ENCODE measurements at places on chromosomes 5 and 9.

GRCh38 chr5:39255406-39255805, 36.0 kb upstream of the FYB1 start:
- no peak for DNase-seq

- peak; percentile 79 for DNase-seq
These were observed 20.8 kb upstream of the COL15A1 start for GRCh38 chr9:98922721-98923435.

DNA sequence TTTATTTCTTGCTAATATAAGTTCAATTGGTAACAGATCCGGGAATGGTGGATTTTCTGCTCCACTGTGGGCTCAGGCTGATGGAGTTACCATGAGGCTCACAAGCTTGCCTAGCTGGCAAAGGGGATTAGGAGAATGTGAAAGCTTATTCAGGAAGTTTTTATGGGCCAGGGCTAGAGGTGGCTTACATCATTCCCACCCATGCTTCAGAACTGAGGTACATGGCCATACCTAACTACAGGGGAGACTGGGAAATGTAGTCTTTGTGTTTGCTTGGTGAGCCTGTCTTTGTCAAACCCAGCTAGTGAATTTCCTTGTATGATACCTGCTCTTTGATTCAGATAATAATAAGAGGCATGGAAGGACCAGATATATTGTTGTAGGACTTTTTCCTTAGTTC, 105.9 kb upstream of the DHFR start:
- no peak for DNase-seq

- DNase-seq = no peak
These were observed 16.8 kb downstream of the OTULIN start for GRCh38 chr5:14681236-14681752.

DNA sequence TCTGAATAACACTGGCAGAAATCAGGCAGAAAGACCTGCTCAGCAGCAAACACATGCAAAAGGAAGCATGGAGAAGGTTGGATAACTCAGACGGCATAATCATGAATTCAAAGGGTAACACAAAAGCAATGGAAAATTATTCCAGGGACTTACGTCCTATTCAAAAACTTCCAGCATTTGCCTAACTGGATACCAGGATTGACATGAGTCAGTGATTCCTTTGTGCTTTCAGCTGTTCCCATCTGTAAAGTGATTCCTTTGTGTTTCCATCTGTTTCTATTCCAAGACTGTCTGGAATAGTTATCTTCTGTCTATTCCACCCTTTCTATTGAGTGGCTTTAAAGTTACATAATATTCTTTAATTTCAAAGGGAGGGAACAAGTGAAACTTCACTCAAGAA, 1361.7 kb upstream of the CDH9 start:
- no peak for DNase-seq

DNA sequence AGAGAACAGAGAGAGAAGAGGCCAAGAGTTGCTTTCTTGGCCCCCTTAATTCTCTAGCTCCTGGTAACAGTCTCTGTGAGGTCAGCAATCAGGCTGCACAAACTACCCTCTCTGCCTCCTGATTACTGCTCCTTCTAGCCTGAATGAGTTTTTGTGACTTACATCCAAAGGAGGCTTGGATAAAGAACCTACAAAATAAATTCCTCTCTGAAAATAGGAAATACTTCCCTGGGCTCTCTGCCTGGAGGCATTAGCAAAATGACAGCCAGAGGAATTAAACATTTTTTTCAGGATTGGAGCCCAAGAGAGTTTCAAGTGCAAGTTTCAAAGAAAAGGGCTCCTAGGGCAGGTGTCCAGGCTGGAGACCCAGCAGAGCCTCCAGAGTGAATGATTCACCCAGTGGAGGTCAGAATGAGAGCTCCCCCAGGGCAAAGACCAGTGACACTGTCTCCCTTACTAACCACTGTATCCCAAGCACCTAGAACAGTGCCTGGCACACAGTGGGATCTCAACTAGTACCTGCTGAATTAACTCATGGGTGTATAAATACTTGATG, 162.5 kb downstream of the SPOCK1 start:
- no peak for DNase-seq

- no peak for DNase-seq
These were observed 71.0 kb upstream of the GPBP1 start for GRCh38 chr5:57102905-57103255.
